Stimulated activated CD8-positive, alpha-beta memory T cell treated with anti-CD3 and anti-CD28 coated beads, Interleukin-4, amount 100 ng/mL, for 4 hours (primary cell): ENCODE measurements at places on chromosomes 2 and 18.

GRCh38 chr2:25514043-25514637, 159.2 kb downstream of the DTNB start:
- DNase-seq = no peak

DNA sequence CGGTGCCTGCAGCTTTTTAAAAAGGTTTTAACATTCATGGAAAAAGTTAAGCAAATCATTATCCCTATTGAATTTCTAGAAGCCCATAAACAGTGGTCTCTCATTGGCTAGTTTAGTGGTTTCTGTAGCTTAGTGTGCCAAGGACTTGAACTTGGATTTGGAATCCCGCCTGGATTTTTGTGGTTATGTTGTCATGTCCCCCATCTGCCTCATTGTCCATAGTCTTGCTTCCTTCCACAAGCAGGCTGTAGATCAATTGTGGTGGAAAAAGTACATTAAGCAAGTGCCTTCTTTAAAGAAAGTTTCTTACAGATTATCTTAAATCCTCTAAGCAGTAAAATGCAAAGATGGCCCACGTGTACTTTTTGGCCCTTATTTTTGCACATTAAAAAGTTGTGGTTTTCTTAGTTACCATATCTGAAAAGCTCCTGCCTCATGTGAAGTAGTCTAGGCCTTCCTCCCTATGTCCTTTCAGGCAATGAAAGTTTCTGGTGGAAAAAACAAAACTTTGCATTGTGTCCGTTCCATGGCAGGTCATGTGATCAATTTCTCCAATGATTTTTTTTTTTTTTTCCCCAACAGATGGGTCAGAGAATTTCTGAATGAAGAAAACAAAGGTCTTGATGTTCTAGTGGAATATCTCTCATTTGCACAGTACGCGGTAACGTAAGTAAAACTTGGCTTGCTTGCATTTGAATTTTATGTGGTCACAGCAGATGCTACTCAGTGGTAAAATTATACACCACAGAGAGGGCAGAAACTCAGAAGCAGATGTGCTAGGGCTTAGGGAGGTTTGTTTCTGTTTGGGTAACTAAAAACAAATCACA, 158.9 kb downstream of the PRPF40A start:
- no peak for DNase-seq

DNA sequence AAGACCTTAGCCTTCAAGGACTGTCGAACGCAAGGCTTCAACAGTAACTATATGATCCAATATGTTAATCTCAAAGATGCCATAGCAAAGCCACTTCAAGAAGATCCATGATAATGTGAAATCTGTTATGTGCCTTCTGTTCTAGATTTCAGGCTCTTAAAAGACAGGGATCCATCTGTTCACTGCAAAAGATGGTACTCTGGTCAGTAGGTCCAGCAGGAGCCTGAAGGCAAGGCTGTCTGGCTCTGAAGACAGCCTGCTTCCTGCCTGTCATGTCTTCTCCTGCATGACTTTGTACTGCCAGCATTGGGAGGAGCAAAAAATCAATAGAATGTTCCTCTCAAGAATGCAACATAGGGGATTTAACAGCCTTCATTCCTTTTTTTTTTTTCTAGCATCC, 270.8 kb upstream of the PARD3B start:
- no peak for DNase-seq

GRCh38 chr2:128162266-128162665, 71.3 kb downstream of the UGGT1 start:
- DNase-seq = no peak

- no peak for DNase-seq
These were observed 6.6 kb downstream of the NT5DC4 start for GRCh38 chr2:112727276-112728028.

GRCh38 chr2:199979832-199980628, 24.6 kb downstream of the MAIP1 start:
- DNase-seq = peak; percentile 88

- no peak for DNase-seq
These were observed 47.2 kb downstream of the RAD51AP2 start for GRCh38 chr2:17470855-17471641.
